ENCODE measurements at places on chromosomes 12 and 14. TPM values are rescaled to one million over a fixed set of nuclear protein-coding genes. Genes with fewer than 3 reads are reported as not detected.

DNA sequence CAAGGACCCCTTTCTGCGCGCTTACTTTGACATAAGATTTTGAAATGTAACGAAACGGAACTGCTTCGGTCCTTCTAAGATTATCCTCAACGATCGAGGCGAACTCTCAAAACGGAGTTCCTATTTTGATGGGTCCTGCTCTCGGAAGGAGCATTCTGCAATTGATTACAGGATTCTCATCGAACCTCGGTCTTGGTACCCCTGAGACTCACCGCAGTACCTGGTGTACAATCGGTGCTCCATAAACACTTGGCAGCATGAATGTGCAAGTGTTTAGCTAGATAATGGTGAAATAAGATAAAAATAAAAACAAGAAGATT lies 530 bp upstream of the NEMF start:
- no peak for DNase-seq

DNA sequence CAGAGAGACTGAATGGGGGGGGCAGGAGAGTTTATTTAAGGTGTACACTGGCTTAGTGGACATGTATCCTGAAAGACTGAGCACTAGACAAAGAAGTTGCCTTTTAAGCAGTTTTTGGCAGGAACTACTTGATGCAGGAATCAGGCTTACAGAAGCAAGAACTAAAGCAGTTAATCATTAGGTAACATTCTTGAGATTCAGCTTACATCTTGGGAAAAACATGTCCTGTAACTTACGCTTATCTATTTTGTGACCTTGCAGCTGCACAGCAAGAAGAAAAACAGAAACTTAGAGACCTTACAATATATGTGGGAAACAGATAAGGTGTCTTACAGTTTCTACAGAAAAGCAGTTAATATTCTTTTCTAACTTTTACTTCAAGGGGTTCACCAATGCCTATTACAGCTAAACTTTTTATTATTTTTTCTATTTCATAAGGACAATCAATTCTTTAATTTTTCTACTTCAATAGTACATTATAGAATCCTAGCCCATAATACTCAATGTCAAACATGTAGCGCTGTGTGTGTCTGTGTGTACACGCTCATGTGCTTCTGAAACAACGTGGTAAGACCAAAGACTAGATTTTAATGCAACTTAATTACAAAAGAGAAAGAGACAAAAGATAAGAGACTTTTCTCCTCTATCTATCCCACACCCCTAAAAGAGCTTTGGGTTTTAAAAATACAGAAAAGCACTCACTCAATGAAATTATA lies 276.9 kb downstream of the PRKD1 start:
- no peak for DNase-seq

The SLC6A15 gene
- under 0.01 TPM for total RNA-seq

The GPR135 gene
- total RNA-seq: 5.1 TPM

The KLHL33 gene
- total RNA-seq: 0.36 TPM
